ENCODE measurements at places on chromosomes 16 and 17.

- DNase-seq = no peak
Measured at GRCh38 chr17:82926081-82926480, 86.3 kb upstream of the ZNF750 start.

DNA sequence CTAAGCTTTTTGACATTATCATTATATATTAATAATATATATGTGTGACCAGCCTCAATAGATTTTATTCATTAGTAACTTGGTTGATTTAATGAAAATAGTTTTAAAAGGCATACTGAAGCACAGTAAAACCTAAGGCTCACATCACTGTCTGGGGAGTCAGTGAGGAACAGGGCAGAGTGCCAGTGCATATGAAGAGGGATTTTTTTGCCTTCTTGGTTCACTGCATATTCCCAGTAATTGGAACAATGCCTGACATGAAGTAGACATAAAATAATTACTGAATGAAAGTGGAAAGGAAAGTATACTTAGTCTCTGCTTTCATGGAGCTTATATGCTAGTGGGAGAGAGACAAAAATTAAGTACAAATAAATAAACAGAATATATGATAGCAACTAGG lies 81.1 kb downstream of the FTO start:
- DNase-seq = no peak

- no peak for DNase-seq
Measured at GRCh38 chr17:75773808-75774470, 8.9 kb upstream of the GALK1 start.

DNA sequence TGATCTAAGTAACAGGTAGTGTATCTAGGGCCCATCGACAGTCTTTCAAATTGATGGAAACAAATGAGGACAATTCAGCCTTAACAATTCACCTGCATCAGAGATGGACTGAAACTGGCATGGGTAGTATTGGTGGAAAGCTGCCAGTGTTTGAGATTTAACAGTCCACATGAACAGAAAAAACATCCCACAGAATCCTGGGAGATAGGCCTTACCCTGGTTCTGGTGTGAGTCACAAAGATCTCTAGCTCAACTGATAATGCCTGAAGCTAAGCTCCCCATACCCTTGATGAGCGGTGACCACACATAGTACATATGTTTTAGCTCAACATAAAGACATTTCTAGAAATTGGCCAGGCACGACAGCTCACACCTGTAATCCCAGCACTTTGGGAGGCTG lies 21.9 kb downstream of the CRK start:
- no peak for DNase-seq

DNA sequence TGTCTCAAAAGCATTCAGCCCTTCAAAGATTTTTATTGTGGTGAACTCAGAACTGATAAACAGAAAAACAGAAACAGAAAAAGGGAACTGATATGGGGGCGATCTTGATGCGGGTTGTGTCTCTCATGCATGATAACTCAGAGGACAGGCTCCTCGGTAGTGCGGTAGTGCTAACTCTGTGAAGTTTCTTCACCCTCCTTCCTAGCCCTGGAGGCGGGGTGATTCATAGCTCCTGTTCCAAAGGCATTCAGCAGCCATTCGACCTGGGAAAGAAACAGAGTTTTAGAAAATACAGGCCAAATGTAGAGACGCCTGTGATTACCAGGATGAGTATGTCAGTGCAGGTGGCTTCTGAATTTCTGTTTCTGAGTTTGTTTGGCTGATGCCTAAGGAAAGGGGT lies 5.5 kb upstream of the MAF start:
- DNase-seq = no peak

DNA sequence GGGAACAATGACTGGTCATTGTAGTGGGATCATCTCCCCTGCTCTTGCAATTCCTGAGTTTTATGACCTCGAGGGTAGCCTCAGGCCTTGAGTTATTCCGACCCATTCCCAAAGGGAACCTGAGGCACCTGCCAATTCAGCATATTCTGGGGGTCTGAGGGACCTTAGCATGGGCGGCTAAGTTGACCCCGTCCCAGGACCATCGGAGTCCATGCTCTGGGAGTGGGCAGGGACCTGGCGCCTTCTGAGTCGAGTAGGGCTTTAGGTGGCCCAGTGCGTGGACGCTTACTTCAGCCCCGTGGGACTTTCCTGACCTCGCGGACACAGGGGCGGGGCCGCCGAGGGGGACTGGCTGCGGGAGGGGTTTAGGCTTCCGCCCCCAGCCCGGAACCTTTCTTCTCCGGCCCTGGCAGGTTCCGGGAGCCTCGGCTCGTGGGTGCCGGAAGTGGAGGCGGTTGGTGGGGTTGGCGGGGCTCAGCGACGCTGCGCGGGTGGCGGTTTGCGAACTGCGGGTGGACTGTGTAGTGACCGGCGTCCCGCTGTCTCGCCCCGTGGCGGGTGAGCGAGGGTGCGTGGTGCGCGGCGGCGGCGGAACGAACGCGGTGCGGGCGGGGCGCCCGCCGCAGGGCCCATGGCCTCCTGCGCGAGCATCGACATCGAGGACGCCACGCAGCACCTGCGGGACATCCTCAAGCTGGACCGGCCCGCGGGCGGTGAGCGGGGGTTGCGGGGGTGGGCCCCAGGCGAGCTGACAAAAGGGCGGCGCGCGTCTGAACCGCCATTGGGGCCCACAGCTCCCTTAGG lies at the start of gene EDC4:
TSS of gene EDC4 (plus strand) at position 422 of the 804 bp plus-strand sequence. CDS start at position 632, 210 bp downstream.
- no peak for DNase-seq

DNA sequence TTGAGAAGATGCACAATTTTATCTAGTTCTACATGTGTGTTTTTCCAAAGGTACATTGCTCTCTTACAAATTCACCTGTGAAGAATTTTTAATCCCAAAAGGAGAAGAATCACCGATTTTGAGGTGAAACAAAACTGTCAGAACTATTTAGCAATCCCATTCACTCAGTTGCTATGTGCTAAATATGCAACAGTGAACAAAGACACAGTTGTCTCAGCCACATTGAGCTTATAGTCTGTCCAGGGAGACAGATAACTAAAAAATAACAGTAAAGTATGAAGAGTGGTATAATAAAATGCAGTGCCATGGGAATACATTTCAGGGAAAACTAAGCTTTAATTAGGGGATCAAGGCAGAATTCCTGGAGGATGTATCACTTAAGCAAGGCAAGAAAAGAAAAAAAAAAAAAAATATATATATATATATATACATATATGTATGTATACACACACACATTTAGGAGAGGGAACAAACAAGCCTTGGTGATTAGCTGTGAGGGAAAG lies 110.4 kb downstream of the SPAG9 start:
- no peak for DNase-seq

GRCh38 chr17:39077866-39078265 lies 73.6 kb downstream of the PLXDC1 start:
- no peak for DNase-seq

- DNase-seq = no peak
Measured at GRCh38 chr16:57358527-57359095, at the start of gene CCL22. Gene CCL22 (plus strand): TSS chr16:57358783. CDS start chr16:57358817, 34 bp downstream.

DNA sequence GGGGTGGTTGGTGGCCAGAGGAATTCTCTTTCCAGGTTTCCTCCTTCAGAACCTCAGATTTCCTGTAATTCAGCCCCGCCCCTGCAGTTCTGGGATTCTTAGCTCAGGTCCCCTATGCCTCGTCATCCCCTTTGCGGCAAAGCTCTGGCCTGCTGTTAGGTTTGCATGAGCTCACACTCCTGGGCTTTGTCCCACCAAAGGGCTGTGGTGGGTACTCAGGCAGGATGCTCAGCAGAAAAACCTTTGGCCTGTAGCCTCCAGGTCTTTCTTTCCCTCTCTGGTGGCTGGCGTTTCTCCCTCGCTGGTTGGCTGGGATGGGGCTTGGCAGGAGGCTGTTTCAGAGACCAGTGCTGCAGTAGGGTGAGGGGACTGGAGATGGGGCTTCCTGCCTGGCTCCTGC lies 9.6 kb upstream of the PLEKHG4 start:
- no peak for DNase-seq

GRCh38 chr17:42312285-42313130 lies 24.2 kb downstream of the STAT5A start:
- DNase-seq = peak; percentile 63

DNA sequence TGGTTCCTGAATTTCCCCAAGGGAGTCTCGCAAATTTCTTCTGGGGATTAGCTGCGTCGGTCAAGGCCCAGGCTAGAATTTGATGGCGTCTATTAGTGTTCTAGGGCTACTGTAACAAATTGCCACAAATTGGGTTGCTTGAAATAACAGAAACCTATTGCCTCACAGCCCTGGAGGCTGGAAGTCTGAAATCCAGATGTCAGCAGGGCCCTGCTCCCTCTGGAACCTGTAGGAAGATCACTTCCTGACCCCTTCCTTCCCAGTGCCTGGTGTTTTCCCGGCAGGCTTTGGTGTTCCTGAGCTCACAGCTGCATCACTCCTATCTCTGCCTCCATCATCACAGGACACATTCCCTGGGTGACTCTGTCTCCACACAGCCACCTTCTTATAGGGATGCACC lies 24.4 kb downstream of the DHRS7C start:
- no peak for DNase-seq

DNA sequence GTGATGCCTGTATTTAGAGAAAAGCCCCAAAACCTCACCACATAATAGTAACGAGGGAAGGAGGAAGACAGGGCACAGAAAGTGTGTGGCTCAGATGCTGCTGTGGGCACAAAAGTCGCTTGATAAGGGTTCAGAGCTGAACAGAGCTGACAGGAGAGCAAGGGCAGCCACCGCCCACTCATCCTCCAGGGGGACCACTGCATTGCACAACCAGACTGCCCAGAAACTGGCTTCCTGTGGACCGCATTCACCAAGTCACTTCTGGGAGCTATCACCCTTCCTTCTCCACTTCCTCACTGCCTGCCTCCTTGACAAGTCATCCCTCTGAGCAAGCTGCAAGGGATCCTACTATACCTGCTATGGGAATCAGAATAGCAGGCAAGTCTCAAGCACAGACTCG lies 512.4 kb upstream of the CDH11 start:
- no peak for DNase-seq

- no peak for DNase-seq
Measured at GRCh38 chr17:64698725-64699124, 36.6 kb upstream of the SMURF2 start.

DNA sequence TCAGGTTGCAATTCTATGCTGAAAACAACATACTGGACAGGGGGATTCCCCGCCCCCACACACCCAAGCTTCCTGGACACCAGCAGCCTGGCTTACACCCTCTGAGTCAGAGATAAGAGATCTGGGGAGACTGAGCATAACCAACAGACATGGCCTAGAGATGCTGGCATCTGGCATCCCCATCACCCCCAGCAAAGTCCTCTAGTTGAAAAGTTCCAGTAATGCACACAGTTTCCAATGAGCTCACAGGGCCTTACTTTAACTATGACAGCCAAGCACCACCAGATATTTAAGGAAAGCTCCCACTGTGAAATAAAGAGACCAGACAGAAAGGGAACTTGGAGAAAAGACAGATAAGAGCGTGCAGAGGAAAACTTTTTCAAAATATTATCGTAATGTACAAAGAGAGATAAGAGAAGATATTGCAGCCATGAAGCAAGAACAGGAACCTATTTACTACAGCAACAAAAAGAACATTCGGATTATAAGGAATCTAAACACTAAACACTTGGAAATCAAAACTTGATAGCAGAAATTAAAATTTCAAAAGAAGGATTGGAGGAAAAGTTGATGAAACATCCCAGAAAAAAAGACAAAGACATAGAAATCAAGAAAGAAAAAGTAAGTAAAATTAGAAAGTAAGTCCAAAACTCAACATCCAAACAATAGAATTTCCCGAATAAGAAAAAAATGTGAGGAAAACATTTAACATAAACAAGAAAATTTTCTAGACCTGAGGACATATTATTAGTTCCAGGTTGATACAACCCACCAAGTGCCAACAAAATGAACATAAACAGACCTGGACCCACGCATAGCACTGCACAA lies 17.2 kb upstream of the ALOX15 start:
- DNase-seq = peak; percentile 22

GRCh38 chr16:56988948-56989945 lies at the start of gene NLRC5:
Gene NLRC5 (plus strand): TSS chr16:56989557. CDS start chr16:57020713, 31,156 bp downstream.
- no peak for DNase-seq

DNA sequence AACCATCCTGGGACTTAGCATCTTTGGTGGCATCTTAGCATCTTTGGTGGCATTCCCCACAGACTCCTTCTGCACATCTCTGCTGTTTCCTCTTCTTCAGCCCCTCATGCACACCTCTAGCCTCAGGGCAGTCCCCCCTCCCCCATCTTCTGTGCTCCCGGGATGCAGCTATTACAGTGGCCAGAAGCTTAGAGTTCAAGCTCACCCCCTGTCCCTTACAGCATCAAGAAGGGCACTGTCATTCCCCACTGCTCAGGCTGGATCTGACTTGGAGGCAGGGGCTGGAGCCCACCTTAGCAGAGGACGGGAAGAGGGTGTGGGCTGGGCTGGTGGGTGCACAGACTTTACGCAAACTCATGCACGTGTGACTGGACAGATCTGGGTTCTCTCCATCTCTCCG lies 650 bp downstream of the EPN3 start:
- no peak for DNase-seq

GRCh38 chr16:57485916-57486857 lies at the start of gene DOK4:
Gene DOK4 (minus strand): TSS chr16:57486493. CDS start chr16:57479507, 6,986 bp downstream.
- DNase-seq = no peak

DNA sequence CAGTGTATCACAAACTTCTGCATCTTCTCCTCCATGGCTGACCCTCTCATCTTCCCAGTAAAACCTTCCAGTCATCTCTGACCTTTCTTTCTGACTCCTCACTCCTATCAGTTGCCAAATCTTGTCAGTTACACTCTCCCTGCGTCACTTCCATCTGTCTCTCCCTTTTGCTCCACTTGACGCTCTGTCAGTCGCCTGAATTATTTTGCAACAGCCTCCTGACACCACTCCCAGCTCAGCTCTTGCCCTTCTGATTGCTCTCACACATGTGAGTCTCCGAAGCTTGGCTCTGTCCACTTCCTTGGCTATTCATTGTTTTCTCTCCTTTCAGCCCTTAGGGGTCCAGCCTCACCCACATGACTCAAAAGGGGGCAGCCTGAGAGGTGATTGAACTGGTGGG lies 27.7 kb downstream of the DHRS7C start:
- DNase-seq = no peak

- DNase-seq = no peak
Measured at GRCh38 chr17:18262111-18262510, 1.6 kb downstream of the MIEF2 start.

GRCh38 chr16:75097941-75098901 lies 18.4 kb downstream of the LDHD start:
- no peak for DNase-seq
